ENCODE measurements at places on chromosomes 11 and 22.

DNA sequence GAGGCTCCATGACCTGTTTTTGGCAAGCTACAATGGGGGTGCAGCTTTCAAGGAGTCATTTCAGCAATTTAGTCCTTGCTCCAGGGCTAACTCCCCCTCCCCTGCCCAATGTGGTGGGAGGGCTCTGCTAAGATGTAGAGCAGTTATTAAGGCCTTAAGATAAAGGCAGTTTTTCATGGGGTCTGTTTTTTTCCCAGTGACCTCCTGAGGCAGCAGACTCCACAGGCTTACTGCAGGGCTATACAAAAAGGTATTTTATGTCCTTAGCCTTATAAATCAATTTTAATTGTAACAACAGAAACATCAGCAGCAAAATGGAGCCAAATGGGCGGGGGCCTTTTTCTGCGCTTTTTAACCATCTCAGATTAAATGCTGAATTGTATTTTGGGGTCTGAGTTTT lies 192.3 kb downstream of the KIRREL3 start:
- DNase-seq = no peak

GRCh38 chr11:79461144-79461543 lies 20.3 kb upstream of the TENM4 start:
- no peak for DNase-seq

DNA sequence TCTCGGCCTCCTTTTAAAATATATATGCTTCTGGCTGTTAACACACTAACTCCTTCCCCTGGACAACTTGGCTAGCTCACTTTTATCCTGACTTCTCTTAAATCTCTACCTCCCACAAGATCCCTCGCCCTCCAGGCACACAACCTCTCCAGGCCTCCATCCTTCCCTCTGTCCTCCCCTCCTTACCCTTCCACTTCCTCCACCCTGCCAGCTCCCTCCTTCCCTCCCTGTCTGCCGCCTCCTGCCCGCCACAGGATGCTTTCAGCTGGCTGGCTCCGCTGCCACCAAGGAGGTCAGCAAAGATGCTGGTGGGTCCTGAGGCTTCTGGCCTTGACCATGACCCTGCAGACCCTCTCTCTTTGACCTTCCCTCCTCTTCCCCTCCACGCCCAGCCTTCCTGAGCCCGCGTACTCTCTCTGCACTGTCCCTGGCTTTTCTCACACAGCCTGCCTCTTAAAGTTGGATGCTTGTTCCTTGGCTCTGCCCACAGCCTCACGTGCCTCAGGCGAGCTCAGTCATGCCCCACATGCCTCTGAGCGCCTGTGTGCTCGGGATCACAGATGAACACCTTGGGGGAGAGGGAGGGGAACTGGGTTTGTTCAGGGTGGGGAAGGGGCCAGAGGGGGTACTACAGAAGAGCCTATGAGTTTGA lies 6.7 kb downstream of the NFAM1 start:
- no peak for DNase-seq

DNA sequence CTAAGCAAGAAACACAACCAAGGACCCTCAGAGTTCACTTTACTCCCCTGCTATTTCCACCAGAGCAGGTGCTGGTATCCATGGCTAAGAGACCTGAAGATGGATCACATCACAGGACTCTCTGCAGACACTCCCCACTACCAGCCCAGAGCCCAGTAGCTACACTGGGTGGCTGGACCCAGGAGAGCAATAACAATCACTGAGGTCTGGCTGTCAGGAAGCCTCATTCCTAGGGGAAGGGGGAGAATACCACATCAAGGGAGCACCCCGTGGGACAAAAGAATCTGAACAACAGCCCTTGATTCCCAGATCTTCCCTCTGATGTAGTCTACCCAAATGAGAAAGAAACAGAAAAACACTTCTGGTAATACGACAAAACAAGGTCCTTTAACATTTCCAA lies 9.0 kb upstream of the MMP7 start:
- no peak for DNase-seq

DNA sequence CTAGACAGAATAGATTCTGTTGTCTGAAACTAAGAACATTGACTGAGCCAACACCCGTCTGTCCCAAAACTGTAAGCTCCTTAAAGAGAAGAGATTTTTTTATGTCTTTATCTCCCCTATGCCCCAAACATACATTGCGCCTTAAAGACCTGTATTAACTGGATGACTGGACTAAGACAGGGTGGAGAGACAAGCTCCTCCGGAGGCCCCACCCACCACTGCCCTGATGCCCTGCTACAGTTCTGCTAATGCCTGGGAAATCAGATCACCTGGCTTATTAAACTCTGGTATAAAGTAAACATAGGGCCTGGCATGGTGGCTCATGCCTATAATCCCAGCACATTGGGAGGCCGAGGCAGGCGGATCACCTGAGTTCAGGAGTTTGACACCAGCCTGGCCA lies 203.7 kb downstream of the TENM4 start:
- no peak for DNase-seq

DNA sequence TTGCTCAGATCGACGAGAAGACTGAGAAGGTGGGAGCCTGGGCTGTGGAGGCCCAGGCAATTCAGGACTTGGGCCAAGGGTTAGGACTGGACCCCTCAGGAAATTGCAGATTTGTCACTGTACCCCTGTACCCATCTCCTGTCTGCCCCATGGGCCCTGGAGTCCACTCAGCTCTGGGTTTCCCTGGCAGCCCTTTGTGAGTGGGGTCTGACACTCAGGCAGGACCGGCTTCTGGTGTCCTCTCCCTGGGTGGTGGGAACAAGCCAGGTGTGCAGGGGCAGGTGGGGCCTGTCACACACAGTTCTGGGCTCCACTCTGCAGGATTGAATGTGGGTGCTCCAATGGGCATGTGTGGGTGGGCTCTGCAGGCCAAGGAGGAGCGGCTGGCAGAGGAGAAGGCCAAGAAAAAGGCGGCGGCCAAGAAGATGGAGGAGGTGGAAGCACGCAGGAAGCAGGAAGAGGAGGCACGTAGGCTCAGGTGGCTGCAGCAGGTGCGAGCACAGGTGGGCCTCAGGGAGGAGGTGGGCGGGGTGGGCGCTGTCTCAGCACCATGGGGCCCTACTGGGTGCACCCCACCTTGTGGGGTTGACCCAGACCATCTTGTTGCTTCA lies 21.6 kb downstream of the INCENP start:
- no peak for DNase-seq

DNA sequence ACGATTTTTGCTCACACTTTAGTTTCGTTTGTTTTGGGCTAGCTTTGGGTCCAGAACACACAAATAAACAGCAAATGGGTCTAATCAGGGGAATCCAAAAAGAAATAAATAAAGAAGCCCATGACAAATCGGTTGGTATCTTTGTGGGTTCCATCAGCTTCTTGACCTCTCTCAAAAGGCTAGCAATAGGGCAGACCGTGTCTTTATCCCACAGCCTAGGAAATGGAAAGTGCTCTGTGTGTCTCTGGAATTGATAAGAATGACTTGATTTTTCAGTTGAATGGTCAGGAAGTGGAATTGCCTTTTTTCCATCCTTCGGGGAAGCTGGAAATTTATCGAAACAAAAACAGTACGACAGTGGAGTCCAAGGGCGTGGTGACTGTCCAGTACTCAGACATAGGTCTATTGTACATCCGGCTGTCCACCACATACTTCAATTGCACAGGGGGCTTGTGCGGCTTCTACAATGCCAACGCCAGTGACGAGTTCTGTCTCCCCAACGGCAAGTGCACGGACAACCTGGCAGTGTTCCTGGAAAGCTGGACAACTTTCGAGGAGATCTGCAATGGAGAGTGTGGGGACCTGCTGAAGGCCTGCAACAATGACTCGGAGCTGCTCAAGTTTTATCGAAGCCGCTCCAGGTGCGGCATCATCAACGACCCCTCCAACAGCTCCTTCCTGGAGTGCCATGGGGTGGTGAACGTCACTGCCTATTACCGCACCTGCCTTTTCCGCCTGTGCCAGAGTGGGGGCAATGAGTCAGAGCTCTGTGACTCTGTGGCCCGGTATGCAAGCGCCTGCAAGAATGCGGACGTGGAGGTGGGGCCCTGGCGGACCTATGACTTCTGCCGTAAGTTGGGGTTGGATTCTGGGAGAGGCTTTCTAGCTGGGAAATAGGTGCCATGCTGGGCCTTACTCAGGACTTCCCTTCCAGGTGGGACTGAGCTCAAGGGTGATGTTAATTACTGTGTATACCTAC lies 28.6 kb downstream of the TECTA start:
- DNase-seq = no peak

DNA sequence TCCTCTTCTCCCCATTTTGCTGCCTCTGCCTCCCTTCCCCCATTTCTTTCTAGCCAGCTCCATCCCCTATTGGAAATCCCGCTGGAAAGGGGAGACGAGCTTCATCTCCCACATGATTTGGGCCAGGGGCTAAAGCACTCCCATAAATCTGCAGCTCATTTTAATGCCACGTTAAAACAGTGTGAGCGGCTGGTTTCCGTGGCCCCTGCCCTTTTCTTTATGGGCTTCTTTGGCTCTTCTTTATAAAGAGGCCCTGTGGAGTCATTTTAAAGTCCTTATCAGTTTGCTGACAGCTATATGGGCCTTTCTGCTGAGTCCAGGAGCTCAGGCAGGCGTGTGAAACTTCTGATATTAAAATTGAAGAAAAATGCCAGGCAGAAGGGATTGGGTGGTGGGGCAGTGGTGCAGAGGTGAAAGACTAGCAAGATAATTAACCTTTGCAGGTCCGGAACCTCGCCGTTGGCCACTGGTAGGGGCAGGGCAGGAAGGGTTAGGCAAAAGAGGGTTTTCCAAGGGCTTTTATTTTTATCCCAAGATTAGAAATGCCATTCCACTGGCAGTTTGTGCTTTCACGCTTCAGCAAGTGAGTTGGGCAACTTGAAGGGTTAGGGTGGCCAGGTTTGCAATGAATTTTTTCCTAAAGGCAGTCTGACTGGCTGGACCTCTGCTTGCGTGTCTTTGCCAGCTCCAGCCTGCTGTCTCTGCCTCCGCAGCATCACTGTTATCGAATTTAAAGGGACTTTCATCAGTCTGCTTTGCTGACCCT lies 44.3 kb downstream of the EXT2 start:
- no peak for DNase-seq

GRCh38 chr22:35305525-35306070 lies 5.9 kb downstream of the TOM1 start:
- no peak for DNase-seq

- DNase-seq = peak; percentile 76
Observed at GRCh38 chr11:118872403-118872821, 11.3 kb upstream of the CXCR5 start.

- DNase-seq = no peak
Observed at GRCh38 chr22:22930222-22930497, 42.5 kb downstream of the IGLL5 start.

DNA sequence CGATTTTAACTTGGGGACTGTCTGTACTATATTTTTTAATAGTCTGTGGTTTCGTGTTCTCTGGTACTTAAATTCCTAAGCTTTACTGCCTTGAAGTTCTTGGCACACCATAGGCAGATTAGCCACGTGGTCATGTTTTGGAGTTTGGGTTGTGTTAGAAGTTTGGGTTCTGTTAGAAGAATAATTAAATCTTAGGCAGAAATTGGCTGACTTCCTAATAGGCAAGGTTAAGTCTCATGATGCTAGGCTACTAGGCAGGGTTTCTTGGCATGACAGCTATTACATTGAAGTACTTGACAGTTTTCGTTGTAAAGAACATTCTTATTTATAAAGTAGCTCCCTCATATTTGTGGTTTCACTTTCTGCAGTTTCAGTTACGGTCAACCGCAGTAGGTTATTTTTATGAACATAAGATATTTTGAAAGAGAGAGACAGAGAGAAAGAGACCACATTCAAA lies 30.0 kb upstream of the MMP7 start:
- peak; percentile 41 for DNase-seq

DNA sequence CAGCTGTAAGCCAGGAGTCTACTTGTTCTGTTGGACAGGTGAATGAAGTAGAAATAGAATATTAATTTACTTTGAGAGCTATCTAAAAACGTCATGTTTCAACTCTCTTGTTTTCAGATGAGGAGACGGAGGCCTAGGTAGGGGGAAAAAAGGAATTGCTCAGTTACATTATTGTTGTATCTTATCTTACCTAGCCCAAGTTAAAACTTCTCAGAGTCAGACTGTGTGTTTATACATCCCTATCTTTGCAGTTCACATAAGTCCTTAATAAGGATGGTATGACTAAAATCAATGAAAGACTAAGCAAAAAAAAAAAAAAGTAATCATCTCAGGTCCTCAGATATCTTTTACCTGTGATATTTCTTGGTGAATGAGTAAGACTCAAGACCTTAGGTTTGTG lies 62.8 kb downstream of the TEAD1 start:
- DNase-seq = no peak

DNA sequence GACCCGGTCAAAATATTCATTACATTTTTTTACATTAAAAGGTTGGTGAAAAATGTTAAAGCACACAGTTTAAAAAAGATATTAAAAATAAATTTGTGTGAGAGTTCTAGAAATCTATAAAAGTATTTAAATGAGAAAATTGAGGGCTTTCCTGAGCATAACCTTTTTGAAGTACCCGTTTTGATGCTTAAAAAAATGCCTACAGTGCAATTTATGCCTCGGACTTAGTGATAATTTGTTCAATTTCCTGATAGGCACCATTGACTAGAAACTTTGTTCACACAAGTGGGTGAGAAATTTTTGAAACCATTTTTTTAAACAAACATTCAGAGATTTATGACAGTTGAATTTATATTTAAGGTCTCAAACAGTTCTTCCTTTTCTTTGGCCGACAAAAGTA lies 29.7 kb upstream of the B3GAT1 start:
- DNase-seq = no peak

DNA sequence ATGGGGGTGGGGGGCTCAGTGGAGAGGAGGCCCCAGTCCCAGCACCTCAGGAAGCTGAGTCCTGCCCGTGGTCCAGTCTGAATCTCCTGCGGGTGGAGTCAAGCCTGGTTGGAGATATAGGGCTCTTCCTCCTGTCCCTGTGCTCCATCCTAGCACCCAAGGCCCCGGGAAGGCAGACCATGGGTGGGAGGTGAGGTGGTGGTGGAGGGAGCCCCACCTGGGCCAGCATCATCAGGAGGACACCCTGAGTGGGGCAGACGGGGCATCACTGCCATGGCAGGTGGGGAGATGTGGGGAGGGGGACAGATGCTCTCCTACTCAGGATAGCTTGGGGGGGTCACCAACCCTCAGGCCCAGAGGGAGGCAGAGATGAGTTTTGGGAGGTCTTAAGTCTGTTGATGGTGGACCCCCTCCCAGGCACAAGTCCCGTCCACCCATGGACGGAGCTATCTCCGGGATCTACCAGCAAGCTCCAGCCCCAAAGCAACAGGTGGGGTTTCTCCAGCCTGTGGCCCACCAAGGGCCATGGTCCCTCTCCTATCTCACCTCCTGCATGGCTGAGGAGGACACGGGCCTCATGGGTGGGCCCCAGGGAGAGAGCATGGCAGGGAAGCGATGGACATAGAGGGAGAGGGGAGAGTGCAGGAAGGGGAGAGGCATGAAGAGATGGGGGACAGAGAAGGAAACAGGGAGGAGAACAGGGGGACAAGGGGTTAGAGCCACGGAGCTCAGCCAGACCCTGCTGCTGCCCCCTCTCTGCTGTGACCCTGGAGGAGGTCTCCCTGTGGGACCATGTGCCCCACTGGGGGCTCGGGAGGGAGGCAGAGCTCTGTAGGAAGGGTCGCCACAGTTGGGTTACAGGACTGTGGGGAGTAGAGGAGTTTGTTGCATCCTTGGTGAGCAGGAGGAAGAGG lies 1.3 kb downstream of the MRGPRE start:
- no peak for DNase-seq
